ENCODE measurements at places on chromosomes 4 and X.

DNA sequence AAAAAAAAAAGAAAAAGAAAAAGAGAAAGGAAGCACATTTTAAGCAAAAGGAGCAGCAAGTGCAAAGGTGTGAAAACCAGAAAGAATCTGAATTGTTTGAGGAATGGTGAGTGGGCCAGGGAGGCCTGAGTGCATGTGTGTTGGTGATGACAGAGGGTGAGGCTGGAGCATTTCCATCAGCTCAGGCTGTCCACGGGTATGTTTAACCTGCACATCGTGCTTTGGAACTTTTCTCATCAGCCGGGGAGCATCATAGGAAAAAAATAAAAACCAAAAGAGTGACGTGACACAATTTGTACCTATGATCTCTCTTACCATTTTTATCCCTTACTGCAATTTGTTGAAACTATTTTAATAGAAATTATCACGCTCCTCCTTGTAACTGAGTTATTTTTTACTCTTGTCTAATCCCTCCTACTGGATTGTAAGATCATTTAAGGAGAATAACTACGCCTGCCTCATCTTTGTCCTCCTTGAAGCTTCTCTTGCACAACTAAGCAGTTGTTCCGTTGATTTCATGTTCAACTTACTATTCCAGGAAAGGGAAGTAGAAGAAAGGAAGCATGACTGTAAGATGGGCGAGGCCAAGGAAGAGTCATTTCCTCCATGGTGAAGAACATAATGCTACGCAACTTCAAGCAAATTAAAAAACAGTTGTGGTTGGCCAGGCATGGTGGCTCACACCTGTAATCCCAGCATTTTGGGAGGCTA, 7.0 kb downstream of the PALLD start:
- peak; percentile 38 for DNase-seq

DNA sequence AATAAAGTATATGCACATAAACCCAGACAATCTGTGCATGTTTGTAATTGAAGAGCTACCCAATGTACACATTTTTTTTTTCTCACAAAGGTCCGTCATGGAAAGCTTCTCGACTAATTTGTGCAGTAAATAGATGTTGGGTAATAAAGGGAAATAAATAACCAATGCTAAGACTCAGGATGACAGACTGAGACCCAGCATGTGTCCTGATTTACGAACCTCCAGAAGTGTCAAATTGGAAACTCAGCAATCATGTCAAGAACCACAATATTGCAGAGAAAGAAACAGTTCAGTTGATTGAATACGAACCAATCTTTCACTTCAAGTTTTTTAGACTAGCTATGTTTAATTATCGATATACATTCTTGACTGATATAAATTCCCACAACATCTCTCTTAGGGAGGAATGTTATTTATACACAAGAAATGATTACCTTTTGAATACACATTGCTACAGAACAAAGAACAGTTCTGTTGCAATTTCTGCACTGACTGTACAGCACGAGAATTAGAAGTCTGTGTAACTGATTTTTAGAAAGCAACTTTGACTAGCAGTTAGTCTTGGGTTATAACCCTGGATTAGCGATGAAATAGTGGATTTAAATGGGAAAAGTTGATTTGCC, 625.6 kb upstream of the FTHL17 start:
- no peak for DNase-seq

GRCh38 chrX:2262668-2263055, 238.1 kb downstream of the DHRSX start:
- no peak for DNase-seq

- no peak for DNase-seq
Measured at GRCh38 chr4:74237425-74237966, 70.8 kb upstream of the EPGN start.

DNA sequence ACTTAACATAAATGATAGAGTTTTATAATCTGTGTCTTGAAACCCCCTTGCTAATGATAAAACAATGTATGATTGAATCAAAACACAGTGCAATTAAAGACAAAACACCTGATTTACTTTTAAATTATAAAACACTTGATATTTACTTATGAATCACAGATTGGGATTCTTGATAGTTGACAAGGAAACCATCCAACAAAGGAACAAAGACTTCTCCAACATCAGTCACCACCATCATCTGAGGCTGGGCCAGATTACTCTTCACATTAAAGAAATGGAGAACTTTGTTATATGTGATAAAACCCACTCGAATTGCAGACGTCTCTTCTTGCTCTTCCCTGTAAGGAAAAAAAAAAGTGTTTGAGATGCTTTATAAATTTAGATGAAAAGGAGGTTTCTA, 67.4 kb downstream of the METTL14 start:
- no peak for DNase-seq

Measured in heart left ventricle (tissue), 16 donors.